ENCODE measurements at places on chromosomes 2 and 18. TPM values are rescaled to one million over a fixed set of nuclear protein-coding genes. Genes with fewer than 3 reads are reported as not detected.

DNA sequence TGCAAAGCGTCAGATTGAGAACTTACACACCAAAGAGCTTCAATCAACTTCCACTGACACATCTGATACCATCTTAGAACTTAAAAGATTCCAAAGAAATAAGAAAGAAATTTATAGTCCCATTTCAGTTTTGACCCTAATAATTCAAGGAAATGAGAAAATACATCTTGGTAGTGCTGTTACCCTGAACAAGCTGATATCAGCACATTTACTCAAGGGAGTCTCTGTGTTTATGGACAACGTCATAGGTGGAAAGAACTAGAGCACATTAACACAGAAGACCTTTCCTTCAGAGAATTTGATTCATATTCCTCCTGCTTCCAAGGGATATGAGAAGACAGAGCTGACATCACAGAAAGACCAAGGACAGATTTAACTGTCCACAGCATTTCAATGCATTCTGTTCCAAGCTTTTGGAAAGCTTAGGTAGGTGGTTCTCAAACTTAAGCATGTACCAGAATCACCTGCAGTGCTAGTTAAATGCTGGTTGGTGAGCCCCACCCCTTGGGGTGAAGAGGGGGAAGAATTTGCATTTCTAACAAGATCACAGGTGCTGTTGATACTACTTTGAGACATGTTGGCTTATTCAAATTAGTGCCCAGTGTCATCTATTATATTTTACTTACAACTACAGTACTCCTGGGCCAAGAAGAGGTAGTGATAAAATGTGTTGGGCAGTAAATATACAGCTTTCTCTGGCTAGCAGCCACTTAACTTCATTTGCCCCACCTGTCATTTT, 59.8 kb downstream of the LDAH start:
- no peaks in the 10 kb centered on the region for H3K27me3 ChIP-seq
- DNase-seq: no peak
- no peak overlapping the region for H3K4me3 ChIP-seq
- H3K36me3 ChIP-seq: peaks cover 6% of the 10 kb centered on the region
- H3K27ac ChIP-seq: no peak overlapping the region

DNA sequence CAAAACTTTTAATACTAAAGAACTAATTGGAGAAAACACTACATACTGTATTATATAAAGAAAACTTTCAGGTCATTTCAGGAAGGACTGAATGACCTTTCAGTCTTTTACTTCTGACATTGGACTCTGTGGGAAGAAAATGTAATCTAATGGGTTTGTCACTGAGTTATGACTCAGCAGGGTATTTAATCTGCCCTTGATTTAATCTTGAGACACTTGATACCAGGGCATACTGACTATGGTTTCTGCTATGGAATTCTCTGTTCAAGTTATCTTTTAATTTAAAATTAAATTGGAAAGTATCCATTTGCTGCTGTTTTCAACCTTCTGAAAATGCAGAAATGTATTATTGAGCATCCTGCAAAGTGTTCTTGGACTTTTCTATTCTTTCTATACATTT, 354.2 kb upstream of the GALNT5 start:
- H3K36me3 ChIP-seq: no peaks in the 10 kb centered on the region
- DNase-seq: no peak
- no peak overlapping the region for H3K4me3 ChIP-seq
- H3K27me3 ChIP-seq: no peaks in the 10 kb centered on the region
- H3K27ac ChIP-seq: no peak overlapping the region
- no peaks in the 10 kb centered on the region for H3K4me1 ChIP-seq

PSME4 gene
- total RNA-seq: 80.4 TPM

DNA sequence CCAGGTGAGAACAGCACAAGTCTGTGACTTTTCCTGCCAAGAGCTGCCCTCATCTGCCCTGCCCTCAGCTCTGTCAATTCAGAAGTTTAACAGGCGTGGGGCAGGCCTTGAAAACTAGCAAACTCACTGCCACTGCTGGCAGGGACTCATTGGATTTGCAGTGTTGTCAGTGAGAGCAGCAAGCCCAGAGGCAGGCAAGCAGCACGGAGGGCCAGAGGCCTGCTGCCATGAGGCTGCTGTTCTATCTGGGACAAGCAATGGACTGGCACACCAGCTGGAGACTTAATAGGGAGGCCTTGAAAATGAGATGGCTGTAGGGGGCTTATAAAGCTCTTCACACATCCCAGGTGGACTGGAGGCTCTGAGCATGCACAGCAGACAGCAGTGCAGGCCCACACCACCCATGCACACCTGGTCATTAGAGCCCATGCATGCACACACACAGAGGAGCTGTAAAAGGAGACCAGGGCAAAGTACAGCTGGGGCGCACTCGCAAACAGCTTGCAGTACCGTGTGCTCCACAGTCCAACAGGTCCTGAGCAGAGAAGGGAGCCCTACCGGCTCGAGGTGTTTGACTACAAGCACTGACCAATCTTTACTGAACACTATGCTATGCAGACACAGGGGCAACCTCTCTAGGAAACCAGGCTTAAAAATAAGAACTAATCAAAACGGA, 28.7 kb downstream of the MGAT4A start:
- DNase-seq: no peak
- peak overlapping the region; percentile 66 for H3K4me3 ChIP-seq
- peaks cover 55% of the 10 kb centered on the region for H3K4me1 ChIP-seq
- H3K27ac ChIP-seq: peak overlapping the region; percentile 95

M1AP gene
- not detected for total RNA-seq

ASPRV1 gene
- 1.7 TPM for total RNA-seq

NYAP2 gene
- not detected for total RNA-seq

GRCh38 chr2:30956995-30957394, 149.7 kb upstream of the CAPN13 start:
- H3K4me1 ChIP-seq: no peaks in the 10 kb centered on the region
- no peak overlapping the region for H3K4me3 ChIP-seq
- H3K27me3 ChIP-seq: peaks cover 27% of the 10 kb centered on the region
- H3K27ac ChIP-seq: no peak overlapping the region
- no peak for DNase-seq
- no peaks in the 10 kb centered on the region for H3K36me3 ChIP-seq

GKN1 gene
- not detected for total RNA-seq

GRCh38 chr18:62332964-62333695, 8.0 kb downstream of the TNFRSF11A start:
- no peak overlapping the region for H3K27ac ChIP-seq
- peaks cover 74% of the 10 kb centered on the region for H3K27me3 ChIP-seq
- no peak overlapping the region for H3K4me3 ChIP-seq
- no peak for DNase-seq
- peaks cover 15% of the 10 kb centered on the region for H3K4me1 ChIP-seq

GRCh38 chr2:84830758-84831500, 50.0 kb downstream of the TRABD2A start:
- H3K27me3 ChIP-seq: no peaks in the 10 kb centered on the region
- no peak for DNase-seq
- H3K27ac ChIP-seq: no peak overlapping the region
- H3K4me1 ChIP-seq: peaks cover 31% of the 10 kb centered on the region
- H3K36me3 ChIP-seq: no peaks in the 10 kb centered on the region

- peaks cover 5% of the 10 kb centered on the region for H3K36me3 ChIP-seq
- no peak for DNase-seq
- H3K27ac ChIP-seq: no peak overlapping the region
- peaks cover 4% of the 10 kb centered on the region for H3K4me1 ChIP-seq
Observed at GRCh38 chr2:207408086-207408794, 121.5 kb upstream of the CREB1 start.

- peak overlapping the region; percentile 80 for H3K4me3 ChIP-seq
- H3K27me3 ChIP-seq: peaks cover 6% of the 10 kb centered on the region
- H3K27ac ChIP-seq: peak overlapping the region; percentile 9
Observed at GRCh38 chr2:237421542-237422116, 7.7 kb upstream of the COL6A3 start.

LONRF2 gene
- total RNA-seq: 0.12 TPM

Measured in T-helper 17 cell (primary cell).